Inflammatory macrophage treated with lipopolysaccharide for 1 hour (primary cell): ENCODE measurements at places on chromosomes 12 and 14.
A peak's percentile ranks its signal among the peaks of the same experiment; 100 is the strongest.

- no peak for DNase-seq
Measured at GRCh38 chr12:69027411-69027881, 94.5 kb upstream of the CPM start.

GRCh38 chr12:105906561-105906960 is 232.2 kb downstream of the NUAK1 start:
- DNase-seq: no peak

DNA sequence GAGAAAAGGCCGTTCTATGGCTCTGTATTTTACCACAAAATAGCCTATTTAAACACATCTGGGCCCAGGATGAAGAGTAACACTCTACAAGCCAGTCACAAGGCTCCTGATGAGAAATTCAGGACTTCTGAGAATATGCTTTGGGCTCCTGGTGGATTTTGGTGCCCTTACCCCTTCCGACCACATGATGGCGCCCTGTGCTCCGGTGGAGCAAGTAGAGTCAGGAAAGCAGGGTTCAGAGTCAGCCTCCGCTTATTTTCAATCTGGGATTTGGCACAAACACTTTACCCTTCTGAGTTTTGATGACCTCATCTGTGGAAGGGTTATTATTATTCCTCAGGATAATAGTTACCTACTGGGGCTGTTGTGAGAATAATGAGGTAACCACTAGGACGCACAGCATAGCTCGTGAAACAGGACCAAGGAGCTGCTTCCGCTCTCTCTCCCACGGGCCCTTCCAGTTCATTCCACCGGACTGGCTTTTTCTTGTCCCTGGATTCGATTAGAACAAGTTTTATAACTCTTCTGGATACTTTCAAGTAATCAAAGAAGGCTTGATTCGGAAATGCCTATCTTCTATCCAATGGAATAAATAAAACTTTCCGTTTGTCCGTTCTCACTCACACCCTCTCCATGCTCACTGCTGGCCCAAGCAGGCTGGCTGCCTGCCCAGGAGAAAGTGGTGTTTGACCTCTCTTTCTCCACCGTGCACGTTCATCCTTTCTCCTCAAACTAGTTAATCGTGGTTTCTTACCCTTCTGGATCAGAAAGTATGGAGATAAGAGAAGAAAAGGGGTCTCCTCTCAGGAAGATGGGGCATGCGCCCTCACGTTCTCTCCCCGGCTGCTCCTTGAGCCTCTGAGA is 104.6 kb downstream of the GALC start:
- peak; percentile 40 for DNase-seq

DNA sequence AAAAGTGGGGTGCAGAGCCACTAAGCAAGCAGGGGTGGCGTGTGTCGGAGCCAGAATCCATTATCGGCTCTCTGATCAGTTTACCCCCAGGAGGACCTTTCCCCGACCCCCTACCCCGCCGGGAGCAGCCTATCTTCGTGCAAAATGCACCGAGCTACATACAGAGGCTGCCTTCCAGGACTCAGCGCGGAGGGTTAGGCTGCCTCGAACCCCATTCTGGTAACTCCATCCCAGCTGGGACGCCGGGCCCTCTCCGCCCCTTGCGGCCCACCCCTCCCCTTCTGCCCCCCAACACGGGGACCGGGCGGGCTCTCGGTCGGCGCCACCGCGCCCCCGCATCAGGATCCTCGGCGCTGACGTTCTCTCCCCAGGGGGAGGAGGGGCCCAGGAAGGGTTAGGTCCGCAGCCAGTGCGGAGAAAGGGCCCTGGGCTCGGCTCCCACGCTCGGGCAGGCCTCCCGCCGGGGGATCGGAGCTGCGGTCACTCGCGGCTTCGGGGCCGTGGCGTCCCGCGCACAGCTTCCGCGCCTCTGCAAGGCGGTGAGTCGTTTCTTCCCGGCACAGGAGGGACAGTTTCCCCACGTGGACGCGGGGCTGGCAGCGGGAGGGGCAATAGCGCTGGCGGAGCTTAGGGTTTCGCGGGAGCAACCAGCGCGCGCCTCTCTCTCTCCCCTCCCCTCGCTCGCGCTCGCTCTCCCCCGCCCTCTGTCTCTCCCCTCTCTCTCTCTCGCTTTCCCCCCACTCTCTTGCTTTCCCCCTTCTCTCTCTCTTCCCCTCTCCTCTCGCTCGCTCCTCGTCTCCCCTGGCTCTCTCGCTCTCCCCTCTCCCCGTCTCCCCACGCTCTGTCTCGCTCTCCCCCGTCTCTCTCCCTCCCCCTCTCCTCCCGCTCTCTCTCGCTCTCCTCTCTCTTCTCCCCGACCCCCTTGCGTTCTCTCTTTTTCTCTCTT is 12.5 kb upstream of the MAP3K9 start:
- DNase-seq: no peak

DNA sequence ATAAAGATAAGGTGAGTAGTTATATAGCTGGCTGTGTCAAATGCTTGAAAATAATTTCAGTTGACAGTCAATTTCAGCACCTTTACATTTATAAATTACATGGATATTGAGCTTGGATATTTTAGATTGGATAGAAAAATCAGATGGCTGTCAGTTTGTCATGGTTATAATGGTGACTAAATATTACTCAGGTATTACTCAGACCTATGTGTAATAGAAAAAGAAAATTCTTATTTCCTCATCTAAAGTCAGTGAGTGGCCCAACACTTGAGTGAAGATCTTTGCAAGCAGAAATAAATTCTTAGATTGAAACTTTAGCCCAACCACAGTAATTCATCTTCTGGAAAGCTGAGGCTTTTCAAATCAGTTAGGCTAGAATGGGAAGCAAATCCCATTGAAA is 354.4 kb downstream of the NAV3 start:
- DNase-seq: no peak

- DNase-seq: no peak
Measured at GRCh38 chr12:57868221-57868620, 21.7 kb upstream of the CTDSP2 start.

- DNase-seq: no peak
Measured at GRCh38 chr12:86118161-86118560, 138.0 kb downstream of the MGAT4C start.

- no peak for DNase-seq
Measured at GRCh38 chr12:65728455-65728847, 95.8 kb upstream of the HMGA2 start.

DNA sequence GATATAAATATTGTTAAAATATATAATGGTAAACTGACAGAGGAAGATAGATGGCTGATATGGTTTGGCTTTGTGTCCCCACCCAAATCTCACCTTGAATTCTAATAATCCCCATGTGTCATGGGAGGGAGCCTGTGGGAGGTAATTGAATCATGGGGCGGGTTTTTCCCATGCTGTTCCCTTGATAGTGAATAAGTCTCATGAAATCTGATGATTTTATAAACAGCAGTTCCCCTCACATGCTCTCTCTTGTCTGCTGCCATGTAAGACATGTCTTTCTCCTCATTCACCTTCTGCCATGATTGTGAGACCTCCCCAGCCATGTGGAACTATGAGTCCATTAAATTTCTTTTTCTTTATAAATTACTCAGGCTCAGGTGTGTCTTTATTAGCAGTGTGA is 46.3 kb downstream of the PTCSC3 start:
- no peak for DNase-seq

DNA sequence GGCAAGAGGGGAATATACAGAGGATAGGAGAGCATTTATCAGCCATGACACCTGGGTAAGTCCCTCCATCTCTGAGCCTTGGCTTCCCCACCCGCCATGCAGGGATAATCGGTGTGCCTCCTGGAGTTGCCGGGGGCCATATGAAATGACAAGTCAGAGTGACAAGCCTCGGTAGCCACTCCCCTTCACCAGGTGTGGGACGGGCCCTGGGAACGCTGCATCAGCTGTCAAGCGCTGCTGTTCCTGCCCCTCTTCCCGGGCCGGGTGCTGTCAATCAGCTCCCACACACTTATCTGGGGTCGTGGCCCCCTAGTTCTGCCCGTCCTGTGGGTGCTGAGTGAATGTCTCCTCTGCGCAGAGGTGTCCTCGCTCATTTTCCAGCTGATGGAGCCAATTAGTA is 57.2 kb downstream of the MVK start:
- no peak for DNase-seq

DNA sequence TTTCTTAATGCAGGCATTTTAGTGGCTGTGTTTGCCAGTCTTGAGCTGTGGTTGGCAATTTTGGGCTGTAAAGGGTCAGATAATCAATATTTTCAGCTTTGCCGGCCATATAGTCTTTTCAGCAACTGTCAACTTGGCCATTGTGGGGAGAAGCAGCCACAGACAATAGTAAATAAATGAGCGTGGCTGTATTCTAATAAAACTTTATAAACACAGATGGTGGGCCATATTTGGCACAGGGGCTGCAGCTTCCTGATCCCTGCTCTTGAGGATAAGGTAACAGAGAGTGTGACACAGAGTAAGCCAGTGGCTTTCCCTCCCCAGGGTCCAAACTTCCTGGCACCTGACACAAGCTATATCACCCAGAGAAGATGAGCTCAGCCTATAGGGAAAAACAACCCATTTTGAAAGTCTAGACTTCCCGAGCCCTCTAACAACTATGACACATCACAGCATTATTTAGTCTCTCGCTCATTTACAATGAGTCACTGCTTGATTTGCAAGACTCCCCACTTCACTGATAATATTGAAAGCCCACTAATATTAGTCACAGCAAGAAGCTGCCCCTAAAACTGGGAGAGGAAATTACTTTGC is 163.1 kb upstream of the TMPO start:
- DNase-seq: peak; percentile 63

DNA sequence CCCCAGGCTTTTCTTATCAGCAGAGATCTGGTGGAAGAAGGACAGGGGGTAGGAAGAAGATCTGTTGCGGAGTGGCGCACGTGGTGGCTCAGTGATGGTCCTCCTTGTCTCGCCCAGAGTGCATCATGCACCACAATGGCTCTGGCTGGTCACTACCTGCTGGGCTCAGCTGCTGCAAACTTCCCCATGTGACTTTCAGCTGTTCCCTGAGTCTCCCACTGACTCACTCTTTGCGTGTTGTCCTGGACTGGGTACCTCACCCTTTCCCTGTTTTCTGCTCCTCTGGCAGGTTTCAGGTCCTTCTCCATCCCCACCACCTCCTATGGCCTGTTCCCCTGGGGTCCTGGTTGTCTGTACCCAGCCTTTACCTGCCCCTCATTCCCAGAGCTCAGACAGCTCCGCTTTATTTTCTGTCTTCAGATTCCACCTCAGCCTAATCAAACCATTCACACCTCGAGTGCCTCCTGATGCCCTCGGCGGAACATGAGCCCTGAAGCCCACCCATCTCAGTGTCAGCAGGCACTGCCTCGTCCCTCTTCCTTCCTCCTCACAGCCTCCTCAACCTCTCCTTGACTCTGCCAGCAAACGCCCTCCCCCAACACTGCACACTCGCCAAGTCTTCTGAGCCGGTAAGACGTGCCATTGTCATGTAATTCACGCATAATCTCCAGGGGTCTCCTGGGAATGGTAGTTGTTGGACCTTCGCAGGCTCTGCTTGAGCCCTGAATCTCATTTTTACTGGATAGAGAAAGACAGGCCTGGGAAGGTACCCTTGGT is 1.8 kb downstream of the C1R start:
- no peak for DNase-seq

DNA sequence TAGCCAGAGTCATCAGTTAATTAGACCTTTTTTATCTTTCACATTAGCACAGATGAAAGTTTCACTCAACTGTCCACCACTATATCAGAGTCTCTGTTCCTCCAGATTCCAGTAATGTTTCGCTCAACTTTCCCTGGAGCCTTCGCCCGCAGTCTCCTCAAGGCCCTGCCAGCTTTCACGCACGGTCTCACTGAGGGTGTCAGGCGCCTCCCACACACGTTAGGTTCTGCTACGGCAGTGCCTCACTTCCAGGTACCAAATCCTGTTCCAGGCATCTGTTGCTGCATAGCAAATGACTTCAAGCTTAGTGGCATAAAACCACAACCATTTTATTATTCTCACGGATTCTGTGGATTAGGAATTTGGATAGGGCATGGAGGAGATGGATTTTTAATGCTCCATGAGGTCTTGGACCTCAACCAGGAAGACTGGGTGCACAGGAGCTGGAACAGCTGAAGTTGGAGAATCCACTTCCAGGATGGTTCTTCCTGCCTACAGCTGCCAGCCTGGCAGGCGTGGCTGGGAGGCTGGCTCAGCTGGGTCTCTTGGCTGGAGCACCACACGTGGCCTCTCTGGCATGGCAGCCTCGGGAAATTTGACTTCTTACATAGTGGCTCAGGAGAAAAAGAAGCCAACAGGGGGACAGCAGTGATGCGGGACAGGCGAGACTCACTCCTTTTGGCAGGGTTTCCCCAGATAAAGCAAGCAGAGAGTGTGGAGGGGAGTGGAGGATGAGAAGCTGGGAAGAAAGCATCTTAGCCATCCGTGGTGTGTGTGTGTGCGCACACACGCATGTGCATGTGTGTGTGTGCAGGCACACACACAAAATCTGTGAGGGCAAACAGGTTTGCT is 21.3 kb upstream of the BCDIN3D start:
- no peak for DNase-seq

GRCh38 chr12:4449851-4450221 is 4.2 kb upstream of the FGF6 start:
- no peak for DNase-seq

DNA sequence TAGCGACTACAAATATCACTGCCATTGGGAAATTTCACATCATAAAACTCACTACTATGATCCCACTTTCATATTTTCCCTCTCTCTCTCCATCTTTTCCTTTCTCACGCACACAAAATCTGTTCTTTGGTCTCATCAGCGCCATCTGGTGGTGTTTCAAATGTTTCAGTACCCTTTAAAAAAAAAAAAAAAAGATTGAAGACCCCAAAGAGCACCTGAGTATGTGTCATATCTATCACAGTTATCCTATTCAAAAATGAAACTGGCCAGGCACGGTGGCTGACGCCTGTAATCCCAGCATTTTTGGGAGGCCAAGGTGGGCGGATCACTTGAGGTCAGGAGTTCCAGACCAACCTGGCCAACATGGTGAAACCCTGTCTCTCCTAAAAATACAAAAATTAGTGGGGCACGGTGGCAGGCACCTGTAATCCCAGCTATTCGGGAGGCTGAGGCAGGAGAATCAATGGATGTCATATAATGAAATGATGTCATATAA is 72.4 kb downstream of the TTC9 start:
- DNase-seq: peak; percentile 30

DNA sequence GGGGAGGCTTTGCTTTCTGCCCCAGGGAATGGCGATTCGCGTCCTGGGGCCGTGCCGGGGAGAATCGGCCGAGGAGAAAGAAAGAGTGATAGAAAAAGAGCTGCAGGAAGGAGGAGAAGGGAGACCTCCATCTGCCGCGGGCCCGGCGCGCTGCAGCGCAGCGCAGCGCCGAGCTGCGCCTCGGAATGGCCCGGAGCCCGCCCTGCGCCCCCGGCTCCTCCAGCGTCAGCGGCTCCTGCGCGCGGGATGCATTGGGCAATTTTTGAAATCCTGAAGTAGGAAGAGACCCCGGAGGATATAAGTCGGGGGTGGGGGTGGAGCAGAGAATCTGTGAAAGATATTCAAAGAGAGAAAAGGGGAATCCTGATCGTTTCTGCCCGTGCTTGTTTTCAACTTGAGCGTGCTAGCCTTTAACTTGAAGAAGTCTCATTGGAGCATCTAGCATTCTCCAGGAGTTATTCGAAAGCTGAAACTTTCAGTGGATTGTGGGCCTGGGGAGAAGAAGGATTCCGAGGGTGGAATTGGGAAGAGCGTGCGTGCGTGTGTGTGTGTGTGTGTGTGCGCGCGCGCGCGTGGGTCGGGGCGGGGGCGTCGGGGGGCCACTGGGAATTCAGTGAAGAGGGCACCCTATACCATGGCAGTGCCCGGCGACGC is 441 bp downstream of the PDE3A start:
- DNase-seq: no peak
